ENCODE measurements at places on chromosomes 1 and 21.

- no peak for DNase-seq
Observed at GRCh38 chr1:82099170-82099569, 298.4 kb downstream of the ADGRL2 start.

- DNase-seq = no peak
Observed at GRCh38 chr1:201452866-201453265, 16.1 kb downstream of the PHLDA3 start.

- DNase-seq = peak; percentile 37
Observed at GRCh38 chr1:161033751-161034150, 5.0 kb downstream of the TSTD1 start.

DNA sequence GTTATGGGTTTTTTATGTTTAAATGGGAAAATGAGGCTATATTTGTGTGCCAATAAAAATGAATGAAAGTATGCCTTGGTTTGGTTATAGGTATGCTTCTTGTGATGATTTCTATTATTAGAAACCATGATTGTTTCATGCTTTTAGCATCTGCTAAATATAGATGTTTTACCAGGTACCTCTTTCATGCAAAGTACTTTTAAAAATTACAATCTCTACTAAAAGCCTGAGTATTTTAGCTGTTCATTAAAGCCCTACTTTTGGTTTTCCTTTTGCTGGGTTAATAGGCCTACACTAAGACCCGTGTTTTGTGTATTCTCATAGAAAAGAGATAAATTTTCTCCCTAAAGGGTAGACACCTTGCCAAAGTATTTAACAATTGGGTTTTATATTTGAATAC lies 32.0 kb downstream of the MTF2 start:
- no peak for DNase-seq

- no peak for DNase-seq
Observed at GRCh38 chr1:215669806-215670491, 102.8 kb downstream of the KCTD3 start.
